ENCODE measurements at places on chromosomes 11 and 22.

- no peak for DNase-seq
Measured at GRCh38 chr11:108628812-108629211, 35.2 kb upstream of the EXPH5 start.

- DNase-seq, result no peak
Measured at GRCh38 chr22:24465566-24465965, 29.6 kb upstream of the UPB1 start.

GRCh38 chr22:29936186-29936585 lies 53.2 kb downstream of the MTMR3 start:
- DNase-seq, result no peak

DNA sequence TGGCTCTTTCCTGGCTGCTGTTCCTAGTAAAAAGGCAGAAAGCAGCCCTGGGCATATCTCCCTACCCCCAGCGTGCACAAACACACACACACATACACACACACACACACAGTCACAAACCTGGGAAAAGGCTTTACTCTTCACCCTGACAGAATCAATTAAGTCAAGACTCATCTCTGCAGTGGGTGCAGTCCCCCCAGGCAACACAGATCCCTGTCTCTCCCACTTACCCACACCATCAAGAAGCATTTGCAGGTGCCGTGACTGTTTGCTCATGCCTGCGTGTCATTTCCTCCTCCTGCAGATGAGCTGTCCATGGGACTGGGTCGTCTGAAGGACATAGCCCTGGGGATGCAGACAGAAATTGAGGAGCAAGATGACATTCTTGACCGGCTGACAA lies 28.6 kb downstream of the SNAP29 start:
- no peak for DNase-seq

DNA sequence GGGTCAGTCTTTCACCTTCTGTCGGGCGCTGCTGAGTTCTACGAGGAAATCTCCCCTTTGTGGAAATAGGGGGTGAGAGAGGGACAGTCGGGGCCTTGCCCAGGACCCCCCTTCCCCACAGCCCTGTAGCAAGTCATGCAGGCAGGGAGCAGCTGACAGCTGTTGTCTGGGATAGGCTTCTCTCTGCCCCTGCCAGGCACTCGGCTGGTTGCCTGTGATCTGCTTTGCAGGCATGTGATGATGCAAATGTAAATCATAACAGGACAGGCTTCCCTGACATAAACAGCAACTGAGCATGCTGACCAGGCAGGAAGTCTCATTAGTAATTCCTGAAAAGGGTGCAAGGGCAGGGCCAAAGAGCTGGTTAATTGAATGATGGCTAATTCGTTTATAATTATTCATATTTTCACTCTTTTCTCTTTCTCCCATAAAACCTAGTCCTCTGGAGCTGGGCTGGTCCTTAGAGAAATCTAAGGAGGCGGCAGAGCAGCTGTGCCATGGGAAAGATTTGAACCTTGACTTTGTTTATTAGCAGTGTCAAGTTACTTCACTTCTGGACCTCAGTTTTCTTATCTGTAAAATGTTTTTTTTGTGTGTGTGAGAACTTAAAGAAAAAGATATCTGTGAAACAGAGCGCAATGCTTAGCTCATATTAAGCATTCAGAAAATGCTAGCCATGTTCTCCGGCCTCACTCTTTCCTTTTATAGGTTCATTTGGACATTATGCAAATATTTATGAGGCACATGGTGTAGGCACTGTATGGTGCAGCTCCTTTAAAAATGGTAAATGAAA lies 129.7 kb downstream of the LDLRAD3 start:
- no peak for DNase-seq

- no peak for DNase-seq
Measured at GRCh38 chr11:6482441-6482840, 1.1 kb downstream of the TIMM10B start.

GRCh38 chr22:37880668-37881440 lies 25.2 kb upstream of the MICALL1 start:
- no peak for DNase-seq

- no peak for DNase-seq
Measured at GRCh38 chr11:8092587-8093424, 11.8 kb downstream of the TUB start.

DNA sequence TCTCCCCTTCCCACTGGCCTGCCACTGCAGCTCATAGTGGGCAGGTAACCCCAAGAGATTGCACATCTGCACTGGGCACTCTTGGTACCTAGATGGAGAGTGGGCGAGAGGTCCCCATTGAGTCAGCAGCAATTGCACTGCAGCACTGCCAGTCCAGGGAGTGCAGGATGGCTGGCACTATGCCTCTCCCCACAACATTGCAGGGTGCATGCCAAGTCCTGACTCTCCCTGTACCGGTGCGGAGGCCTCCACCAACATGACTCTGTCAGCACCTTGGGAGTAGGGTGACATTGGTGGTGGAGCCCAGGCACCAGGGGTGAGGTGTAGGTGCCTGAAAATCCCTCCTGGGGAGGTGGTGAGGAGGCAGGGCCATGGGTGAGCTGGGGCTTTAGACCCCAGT lies 82.2 kb downstream of the TRAF6 start:
- no peak for DNase-seq

DNA sequence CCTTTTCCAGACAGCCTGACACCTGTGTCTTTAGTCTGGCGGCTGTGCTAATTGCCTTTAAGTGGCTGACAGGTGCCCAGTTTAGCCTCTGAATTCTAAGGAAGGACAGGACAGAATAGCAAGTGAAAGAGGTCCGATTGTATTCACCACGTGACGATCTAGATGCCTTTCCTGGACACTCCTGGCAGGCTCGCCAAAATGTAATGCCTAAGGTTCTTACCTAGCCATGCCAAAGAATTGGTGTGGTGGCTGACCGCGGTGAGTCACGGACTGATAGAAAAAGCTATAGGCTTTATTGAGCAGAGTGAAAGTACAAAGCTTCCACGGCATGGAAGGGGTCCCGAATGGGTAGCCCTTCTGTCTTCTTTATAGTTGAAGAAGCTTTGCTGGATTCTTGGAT lies 26.7 kb downstream of the ANKRD42 start:
- no peak for DNase-seq

DNA sequence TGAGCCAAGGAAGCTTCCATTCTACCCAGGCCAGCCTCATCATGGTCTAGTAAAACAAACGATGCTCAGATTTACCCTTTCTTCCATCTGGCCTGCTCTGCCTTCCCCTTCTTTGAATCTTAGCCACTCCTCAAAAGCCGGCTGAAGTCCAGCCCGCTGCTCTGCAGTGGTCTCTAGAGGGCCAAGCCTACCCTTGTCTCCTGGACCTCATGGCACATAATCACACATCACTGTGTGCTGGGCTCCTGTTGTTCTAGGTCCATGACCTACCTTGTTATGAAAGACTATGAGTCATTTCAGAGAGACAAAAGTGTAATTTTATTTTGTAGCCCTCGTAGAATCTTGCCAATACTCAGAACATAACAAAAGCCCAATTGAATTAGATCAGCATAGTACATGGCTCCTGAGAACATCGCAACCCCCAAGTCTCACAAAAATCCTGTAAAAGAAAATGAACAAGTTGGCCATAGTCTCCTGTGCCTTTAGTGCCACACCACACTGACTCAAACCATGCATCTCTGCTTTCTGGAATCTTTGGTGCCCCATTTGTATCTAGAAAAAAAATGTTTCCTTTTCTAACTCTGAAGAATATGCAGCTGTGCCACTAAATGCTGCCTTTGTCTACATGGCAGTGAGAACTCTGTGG lies 192.7 kb downstream of the OPCML start:
- DNase-seq, result no peak

DNA sequence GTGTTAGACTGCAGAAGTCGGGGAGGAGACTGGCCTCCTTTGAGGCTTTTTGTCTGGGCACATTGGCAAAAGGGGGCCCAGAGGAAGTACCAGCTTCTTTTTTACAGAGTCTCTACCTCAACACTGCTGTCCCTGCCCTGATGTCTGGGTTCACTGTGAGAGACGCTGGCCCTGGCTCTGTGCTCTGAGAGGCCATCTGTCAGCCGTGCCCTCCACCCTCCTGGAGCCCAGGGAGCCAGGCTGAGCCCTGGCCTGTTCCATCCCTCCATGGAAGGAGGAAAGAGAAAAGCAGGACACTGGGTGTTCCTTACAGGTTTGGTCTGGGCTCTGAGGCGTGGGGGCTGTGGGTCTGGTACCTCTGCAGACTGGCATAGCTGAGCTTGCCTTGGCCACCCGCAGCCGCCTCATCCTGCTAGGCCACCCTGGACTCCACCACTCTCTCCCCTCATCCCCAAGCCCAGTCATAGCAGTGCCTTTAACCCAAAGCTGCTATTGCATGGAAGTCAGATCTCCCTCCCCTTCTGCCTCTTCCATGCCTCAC lies 105.5 kb upstream of the PARVA start:
- no peak for DNase-seq

- no peak for DNase-seq
Measured at GRCh38 chr11:128289048-128289447, 298.3 kb downstream of the ETS1 start.

- no peak for DNase-seq
Measured at GRCh38 chr22:19879992-19880785, 25.5 kb upstream of the GNB1L start.

GRCh38 chr22:19648419-19648929 lies 65.8 kb upstream of the SEPTIN5 start:
- DNase-seq, result no peak

- no peak for DNase-seq
Measured at GRCh38 chr11:89660234-89660633, 49.9 kb upstream of the TRIM77 start.

GRCh38 chr22:37569009-37569920 lies 9.0 kb downstream of the CDC42EP1 start:
- DNase-seq, result no peak

DNA sequence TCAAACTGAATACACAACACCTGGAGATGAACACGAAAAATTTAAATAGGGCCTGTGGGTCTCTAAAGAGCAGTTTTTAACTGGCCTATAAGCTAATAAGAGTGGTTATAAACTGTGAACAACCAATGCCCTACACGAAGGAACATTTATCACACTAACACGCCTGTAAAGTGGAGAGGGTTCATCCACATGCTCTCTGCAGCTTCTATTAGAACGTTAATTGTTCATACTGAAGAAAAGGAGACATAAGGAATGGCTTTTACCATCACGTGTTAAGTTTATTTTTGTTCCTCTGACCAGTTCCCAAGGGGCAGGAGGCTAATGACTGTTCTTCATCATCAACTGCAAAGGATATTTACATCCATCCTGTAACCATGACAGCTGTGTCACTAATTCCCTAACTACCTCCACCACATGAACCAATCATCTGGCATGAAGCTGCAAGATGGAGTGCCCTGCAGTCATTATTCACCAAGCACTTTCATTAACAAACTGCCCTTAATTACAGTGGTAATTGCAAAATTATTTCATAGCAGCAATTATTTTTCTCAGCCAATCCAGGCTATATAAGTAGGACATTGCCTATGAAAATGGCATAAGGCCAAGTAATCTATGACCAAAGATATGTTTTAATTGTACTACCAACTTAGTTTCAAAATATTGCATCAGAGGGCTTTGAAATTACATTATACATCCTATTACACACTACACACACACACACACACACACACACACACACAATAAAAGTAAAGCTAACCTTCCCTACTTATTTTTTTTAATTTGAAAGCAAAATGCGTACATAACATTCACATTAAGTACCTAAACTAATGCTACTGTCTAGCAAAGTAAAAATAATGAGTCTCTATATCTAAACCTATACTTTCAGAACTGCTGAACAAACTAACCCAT lies 186.7 kb downstream of the CADM1 start:
- no peak for DNase-seq

DNA sequence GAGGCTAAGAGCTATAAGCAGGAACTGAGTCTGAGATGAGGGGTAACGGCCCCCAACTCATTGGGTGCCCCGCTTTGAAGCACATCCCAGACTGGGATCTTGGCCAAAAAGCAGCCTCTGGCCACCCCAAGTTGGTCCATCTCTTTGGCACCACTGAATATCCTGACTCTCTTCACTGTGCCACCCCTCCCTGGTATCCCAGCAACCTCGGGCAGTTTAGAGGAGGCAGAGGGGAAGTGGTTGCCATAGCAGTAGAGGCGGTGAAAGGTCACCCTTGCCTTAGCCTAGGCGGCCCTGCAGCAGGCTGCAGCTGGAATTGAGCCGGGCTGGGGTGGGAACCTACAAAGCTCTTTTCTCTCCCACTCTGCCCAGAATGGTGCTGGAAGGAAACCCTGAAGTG lies 1.1 kb downstream of the PELI3 start:
- no peak for DNase-seq

- DNase-seq, result no peak
Measured at GRCh38 chr11:35511666-35512065, 13.8 kb downstream of the PAMR1 start.

- no peak for DNase-seq
Measured at GRCh38 chr11:117603932-117604331, 193.1 kb downstream of the DSCAML1 start.

DNA sequence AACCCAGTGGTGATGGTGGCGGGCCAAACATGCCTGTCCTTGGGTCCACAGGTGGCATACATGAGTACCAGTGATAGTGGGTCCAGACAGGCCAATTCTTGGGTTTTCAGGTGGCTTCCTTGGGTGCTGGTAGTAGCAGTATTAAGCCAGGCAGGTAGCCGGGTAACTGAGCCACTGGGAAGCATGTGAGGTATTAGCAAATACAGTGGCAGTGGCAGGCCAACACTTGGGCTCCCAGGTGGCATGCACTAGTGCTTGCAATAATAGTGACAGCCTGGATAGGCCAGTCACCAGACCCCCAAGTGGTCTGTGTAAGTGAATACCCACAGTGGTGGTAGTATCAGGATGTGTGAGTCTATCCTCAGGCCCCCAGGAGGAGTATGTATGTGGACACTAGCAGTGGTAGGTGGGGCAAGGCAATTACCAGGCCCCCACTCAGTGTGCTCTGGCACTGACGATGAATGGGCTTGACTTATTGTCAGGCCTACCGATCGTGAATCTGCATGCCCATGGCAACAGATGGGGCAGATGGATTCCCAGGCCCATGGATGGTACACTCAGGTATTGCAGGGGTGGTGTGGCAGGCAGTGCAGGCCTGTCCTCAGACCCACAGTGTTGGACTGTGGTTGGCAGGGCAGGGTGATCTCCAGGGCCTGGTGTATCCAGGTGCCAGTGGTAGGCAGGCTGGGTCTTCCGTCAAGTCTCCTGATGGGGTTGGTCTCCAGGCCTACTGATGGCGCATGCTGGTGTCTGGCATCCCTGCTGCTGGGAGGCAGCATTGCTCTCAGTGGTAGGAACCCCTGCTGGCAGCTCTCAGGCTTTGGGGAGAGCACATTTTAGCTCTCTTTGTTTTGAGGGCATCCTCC lies 840.7 kb downstream of the FAM181B start:
- DNase-seq, result no peak

GRCh38 chr22:20576445-20576816 lies 69.0 kb downstream of the MED15 start:
- no peak for DNase-seq

DNA sequence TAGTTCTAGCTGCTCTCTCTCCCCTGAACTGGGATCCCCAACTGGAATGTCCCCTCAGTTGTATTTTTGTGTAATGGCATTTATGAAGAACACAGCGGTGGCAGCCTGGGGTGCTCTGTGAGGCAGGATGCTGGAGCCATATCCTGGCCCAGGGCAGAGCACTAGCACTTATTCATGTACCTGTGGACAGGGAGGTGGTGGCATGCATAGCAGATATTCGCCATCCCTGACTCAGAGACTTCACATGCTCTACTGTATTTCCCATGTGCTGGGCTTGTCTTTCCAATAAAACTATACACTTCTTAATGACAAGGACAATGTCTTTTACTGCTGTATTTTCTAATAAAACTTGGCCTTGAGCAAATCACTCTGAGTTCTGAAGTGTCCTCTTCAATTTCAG lies 125.3 kb downstream of the ADAMTS15 start:
- no peak for DNase-seq
